Cortex of kidney (tissue), 1 donor: ENCODE measurements at places on chromosomes 2 and 18.

- no peak for DNase-seq
Measured at GRCh38 chr2:205696927-205697441, 14.7 kb downstream of the NRP2 start.

DNA sequence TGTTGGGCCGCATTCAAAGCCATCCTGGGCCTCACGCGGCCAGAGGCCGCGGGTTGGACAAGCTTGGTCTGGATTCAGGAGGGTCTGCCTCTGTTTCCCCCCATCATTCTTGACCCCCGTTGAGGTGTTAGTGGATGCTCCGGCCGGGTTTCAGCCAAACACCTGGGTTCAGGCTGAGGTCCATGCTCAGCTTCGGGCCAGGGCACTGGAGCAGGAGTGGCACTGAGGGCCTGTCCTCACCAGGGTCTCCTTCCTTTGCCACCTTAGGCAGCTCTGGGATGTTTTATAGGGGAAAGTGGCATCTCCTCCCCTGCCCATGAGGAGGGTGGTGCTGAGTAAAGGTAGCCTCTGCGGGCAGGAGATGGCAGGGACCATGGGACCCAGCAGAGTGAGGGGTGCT, 76.9 kb upstream of the SMAD2 start:
- DNase-seq, result no peak

- no peak for DNase-seq
Measured at GRCh38 chr2:214593727-214594126, 182.9 kb downstream of the VWC2L start.

GRCh38 chr2:171910494-171910893, 11.8 kb upstream of the HAT1 start:
- no peak for DNase-seq
